Activated T-cell treated with anti-CD3 and anti-CD28 coated beads for 1 hour (primary cell): ENCODE measurements at places on chromosomes 11 and 22.

DNA sequence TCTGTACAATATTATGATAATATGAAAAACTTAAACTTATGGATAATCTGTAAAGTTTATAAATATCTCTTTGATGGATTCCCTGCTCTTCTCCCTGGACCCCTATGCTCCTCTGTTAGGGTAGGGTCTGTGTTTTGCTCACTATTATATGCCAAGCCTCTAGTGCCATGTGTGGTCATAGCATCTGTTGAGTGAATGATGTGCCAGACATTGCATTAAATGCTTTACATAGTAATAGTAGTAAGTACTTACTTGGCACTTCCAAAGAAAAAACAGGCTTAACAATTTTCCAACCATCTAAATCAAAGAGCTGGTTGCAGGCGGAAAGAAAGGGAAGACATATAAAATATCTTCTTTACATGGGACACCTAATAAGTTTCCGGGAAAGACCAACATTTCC, 46.8 kb downstream of the LGR4 start:
- DNase-seq = no peak

DNA sequence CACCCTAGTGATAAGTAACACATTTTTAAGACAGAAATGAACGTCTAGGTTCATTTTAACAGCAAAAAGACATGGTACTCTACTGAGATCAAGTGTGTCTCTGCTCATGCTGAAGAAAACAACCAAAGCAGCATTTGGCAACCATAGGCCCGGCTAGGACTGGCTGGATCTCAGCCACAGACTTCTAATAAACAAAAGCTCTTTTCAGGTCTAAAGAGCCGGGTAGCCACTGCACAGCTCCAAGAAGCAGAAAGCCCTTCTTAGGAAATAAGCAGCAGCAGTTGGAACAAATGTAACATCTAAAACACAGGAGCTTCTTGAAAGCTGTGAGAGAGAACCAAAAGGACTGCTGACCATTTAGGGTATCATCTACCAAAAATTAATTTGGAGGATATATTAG, 37.6 kb downstream of the PITPNB start:
- DNase-seq = no peak

- no peak for DNase-seq
Observed at GRCh38 chr22:31239771-31240370, 27.8 kb downstream of the LIMK2 start.

DNA sequence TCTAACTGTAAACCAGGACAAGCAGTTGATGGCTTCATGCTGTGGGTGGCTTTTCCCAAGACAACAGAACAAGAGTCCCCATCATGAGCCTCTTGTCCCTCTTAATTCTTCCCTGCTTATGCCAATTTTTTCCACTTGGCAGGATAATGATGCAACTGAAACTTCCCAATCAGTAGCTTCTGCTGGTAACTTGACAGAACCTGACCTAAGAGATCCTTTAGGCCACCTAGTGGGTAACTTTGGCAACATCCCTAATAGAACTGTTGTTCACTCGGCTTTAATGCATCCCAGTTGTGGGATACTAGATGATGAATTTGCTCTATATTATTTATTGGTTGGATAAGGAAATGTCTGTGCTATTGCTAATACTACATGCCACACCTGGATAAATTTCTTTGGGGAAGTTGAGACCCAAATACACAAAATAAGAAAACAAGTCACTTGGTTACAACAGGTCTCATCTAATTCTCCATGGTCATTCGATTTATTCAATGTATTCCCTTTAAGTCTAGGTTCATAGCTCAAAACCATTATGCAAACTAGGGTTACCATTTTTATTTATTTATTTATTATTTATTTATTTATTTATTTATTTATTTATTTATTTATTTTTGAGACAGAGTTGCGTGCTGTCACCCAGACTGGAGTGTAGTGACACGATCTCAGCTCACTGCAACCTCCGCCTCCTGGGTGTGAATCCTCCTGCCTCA, 41.4 kb upstream of the NFAM1 start:
- DNase-seq = no peak
